Uterus (tissue), 4 donors: ENCODE measurements at places on chromosomes 4 and X. TPM values are rescaled to one million over a fixed set of nuclear protein-coding genes. Genes with fewer than 3 reads are reported as not detected.

- no peaks in the 10 kb centered on the region for H3K4me1 ChIP-seq
- no peaks in the 10 kb centered on the region for H3K36me3 ChIP-seq
- no peak overlapping the region for H3K4me3 ChIP-seq
- no peaks in the 10 kb centered on the region for H3K27me3 ChIP-seq
Measured at GRCh38 chrX:123313486-123313885, 129.4 kb downstream of the GRIA3 start.

GRCh38 chr4:40908297-40908696 is 158.5 kb downstream of the NSUN7 start:
- no peaks in the 10 kb centered on the region for H3K36me3 ChIP-seq
- DNase-seq, result no peak
- H3K4me3 ChIP-seq, result no peak overlapping the region
- no peaks in the 10 kb centered on the region for H3K27me3 ChIP-seq
- H3K4me1 ChIP-seq, result no peaks in the 10 kb centered on the region

DNA sequence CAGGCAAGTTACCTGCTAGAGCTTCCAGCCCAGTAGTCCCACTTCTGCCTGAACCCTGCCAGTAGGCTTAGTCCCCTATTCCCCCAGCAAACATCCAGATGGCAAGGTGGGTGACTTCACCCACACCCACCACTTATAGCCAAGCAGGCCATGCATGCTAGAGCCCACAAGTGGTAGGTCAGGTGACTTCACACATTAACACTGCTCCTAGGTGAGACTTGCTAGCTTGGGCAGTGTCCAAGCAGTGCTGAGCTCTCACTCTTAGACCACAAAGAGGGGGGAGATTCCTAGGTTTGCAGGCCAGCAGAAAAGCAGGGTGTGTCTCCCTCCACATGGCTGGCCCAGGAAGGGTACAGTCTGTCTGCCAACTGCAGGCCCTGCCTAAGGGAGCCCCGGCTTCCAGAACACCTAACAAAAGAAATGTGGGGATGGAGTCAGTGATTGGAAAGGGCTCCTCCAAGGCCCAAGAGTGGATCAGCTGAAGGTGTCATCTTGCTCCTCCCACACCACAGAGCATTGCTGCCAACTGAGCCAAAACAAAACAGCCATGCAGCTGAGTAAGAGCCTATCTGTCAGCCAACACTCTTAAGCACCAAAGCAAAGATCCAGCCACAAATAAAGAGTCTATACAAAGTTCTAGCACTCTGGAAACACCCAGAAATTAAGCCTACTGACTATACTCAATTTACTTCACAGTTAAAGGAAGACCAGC is 158.1 kb upstream of the USP38 start:
- no peak for DNase-seq
- no peak overlapping the region for H3K27ac ChIP-seq
- H3K4me1 ChIP-seq, result no peaks in the 10 kb centered on the region
- no peaks in the 10 kb centered on the region for H3K36me3 ChIP-seq
- H3K27me3 ChIP-seq, result no peaks in the 10 kb centered on the region
- H3K4me3 ChIP-seq, result no peak overlapping the region

DNA sequence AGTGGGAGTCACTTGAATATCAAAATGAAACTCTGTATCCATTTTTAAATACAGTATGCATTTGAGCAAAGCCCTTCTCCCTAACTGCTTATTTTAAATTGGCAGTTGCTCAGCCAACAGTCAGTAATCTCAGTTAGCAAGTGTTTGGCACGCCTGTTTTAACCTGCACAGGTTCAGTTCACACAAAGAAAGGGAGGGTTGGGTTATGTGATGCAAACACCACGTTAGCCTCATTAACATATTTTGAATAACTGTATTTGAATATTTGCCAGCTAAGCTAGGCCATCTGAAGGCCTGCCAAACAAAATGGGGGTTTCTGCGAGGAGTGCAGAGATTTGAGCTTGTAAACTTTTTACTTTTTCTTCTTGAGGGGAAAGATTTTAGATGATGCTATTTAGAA is 19.8 kb downstream of the GAB1 start:
- no peaks in the 10 kb centered on the region for H3K27me3 ChIP-seq
- DNase-seq, result no peak
- H3K4me3 ChIP-seq, result no peak overlapping the region
- H3K4me1 ChIP-seq, result peaks cover 38% of the 10 kb centered on the region

- no peaks in the 10 kb centered on the region for H3K27me3 ChIP-seq
- H3K4me3 ChIP-seq, result no peak overlapping the region
- no peaks in the 10 kb centered on the region for H3K4me1 ChIP-seq
Measured at GRCh38 chr4:10225096-10225495, 108.5 kb upstream of the WDR1 start.

DNA sequence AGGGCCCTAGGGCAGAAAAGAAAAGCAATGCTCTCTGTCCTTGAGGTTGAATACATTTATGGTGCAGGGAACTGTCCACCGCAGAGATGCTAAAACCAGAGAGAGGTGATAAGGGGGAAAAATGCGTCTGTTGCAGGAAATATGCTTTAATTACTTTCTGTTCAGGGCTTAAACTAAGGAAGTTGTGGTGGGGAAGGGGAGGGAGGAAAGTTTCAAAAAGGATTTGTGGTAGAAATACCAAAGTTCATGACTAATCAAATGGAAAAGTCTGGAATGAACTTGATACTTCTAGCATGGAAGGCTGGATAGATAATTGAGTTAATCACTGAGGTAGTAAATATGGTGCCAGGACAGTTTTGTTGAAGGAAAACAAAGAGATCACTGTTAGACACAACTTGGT is 99.0 kb downstream of the ASB9 start:
- H3K27me3 ChIP-seq, result peaks cover 3% of the 10 kb centered on the region
- H3K36me3 ChIP-seq, result no peaks in the 10 kb centered on the region
- no peak overlapping the region for H3K27ac ChIP-seq
- no peak for DNase-seq
- H3K4me3 ChIP-seq, result no peak overlapping the region

DNA sequence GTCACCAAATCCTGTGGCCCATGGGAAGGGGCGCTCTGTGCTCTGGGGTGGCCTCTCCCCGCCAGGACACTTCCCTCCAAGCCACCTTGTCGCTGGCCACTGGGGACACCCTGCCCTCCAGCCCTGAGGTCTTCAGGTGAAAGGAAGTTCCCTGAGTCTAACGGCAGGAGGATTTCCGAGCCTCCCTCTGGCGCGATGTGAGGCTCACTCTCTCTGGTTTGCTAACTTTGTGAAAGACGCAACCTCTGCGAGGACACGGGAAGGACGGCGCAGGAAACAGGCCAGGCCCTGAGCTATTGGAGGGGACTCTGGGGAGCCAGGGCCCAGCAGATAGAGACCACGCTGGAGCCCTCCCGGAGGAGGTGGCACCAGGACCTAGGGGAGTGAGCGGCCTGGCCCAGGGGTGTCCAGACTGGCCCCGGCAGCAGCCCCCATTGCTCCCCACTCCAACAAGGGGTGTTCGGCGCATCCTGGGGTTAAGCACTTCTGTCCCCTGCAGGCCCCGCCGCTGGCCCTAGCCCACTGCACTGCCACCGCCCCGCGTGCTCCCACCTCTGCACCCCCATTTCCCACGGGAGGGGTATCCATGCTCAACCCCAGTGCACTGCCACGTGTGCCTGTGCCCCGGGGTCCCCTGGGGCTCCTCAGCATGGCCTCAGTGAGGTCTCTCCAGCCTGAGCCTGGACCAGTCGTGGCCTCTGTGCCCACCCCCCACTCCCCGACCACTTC is 72.2 kb upstream of the MXD4 start:
- H3K27me3 ChIP-seq, result no peaks in the 10 kb centered on the region
- no peaks in the 10 kb centered on the region for H3K36me3 ChIP-seq
- no peak overlapping the region for H3K27ac ChIP-seq
- no peaks in the 10 kb centered on the region for H3K4me1 ChIP-seq

ZNF630 gene
- total RNA-seq, result 1.5 TPM

SMIM10L2A gene
- 3.5 TPM for total RNA-seq

RGN gene
- 7.3 TPM for total RNA-seq

RAB40AL gene
- total RNA-seq, result 2.9 TPM

MTNR1A gene
- total RNA-seq, result not detected

GAGE12D gene
- total RNA-seq, result not detected
